Nephron progenitor cell (in vitro differentiated cells): ENCODE measurements at places on chromosomes 12 and 14.

GRCh38 chr14:54256156-54256555, 140.7 kb upstream of the CDKN3 start:
- DNase-seq, result no peak

- DNase-seq, result no peak
These were observed 136.2 kb downstream of the NDUFA12 start for GRCh38 chr12:94867066-94867855.

- DNase-seq, result no peak
These were observed 854.8 kb upstream of the SEL1L start for GRCh38 chr14:82388488-82388887.

DNA sequence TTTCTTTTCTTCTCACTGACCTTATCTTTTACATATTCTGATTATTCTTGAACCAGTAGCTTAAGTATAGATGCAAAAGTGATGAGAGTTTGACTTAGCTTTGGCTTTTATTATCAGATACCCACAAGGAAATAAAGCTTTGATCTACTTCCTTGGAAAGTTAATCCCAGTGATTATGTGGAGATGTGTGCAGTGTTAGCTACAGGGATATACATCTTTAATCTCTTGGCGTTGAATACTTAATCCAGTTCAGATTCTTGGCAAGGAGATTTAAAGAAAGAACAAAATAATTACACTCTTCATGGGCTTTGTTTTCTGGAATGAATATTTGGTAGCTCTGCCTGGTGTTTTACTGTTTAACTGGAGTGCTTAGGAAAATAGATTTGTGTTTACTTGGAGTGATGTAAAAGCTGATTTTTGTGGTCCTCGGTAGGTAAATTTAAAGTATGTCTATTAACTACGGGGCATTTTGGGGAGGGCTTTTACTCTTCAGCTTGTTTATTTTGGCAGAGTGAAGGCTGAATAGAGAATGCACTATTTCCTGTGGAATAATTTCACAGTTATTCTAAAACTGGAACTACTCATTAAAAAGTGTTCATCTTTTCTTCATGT, 150.1 kb upstream of the LRIG3 start:
- DNase-seq, result no peak

GRCh38 chr12:12976366-12976765, 23.7 kb downstream of the HEBP1 start:
- no peak for DNase-seq

GRCh38 chr12:56763753-56764657, 881 bp downstream of the HSD17B6 start:
- DNase-seq, result no peak

GRCh38 chr12:4768341-4768740, 48.1 kb downstream of the GALNT8 start:
- no peak for DNase-seq
